ENCODE measurements at places on chromosomes 6 and 20.

DNA sequence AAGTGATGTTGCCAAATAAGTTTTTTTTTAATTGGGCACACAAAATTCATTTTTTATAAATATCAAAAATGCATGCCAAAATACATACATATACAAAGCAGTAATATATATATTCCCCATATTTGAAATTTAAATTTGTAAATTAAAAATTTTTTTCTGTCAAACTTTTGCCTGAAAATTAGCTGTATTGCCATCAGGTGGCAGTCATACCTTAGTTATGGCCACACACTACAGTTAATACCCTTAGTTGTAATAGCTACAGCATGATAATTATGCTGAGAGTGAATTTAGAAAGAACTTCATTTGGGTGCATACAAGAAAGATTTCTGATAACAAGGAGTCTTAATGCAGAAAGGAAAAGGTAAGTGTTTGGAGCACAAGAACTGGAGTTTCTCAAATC lies 46.2 kb upstream of the SDHAF4 start:
- peak; percentile 16 for DNase-seq

- DNase-seq, result peak; percentile 62
Observed at GRCh38 chr20:59988141-59988540, 29.9 kb downstream of the CDH26 start.

DNA sequence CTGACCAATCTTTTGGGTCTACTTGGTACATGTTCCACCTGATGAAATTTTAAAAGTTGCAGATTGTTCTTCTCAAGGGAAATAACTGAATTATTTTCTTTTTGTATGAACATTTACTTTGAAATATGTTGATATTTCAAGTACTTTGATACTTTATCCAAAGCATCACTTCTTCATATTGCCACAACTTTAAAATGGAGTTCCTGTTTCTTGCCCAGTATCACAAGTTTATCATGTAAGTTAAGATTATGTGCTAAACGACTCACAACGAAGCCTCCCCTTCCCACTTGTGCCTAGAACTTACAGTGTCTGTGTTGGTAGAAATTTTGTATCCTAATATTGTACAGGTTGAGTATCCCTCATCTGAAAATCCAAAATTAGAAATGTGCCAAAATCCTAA lies 108.4 kb downstream of the ARID1B start:
- DNase-seq, result no peak

DNA sequence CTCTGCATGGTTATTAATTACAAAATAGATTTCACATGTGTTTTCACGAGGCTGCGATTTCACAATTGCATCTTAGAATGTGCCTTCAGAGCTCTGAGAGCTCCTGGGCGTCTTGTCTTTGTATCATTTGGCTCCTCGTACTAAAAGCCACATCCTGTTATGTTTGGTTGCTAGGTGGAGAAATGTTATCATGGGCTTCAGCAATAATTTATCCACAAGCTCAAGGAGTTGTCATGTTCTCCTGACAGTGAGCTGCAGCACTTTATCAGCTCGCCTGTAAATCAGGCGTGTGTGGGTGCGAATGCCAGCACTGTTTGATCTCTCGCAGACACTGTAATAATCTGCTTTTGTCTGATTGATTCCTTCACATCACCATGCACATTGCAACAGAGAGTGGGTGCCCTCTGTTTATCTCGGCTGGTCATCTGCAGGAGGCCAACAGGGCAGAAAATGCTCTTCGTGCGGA lies 218.6 kb upstream of the ZFP64 start:
- DNase-seq, result peak; percentile 58

GRCh38 chr6:167980911-167981580 lies 16.4 kb upstream of the KIF25 start:
- no peak for DNase-seq

DNA sequence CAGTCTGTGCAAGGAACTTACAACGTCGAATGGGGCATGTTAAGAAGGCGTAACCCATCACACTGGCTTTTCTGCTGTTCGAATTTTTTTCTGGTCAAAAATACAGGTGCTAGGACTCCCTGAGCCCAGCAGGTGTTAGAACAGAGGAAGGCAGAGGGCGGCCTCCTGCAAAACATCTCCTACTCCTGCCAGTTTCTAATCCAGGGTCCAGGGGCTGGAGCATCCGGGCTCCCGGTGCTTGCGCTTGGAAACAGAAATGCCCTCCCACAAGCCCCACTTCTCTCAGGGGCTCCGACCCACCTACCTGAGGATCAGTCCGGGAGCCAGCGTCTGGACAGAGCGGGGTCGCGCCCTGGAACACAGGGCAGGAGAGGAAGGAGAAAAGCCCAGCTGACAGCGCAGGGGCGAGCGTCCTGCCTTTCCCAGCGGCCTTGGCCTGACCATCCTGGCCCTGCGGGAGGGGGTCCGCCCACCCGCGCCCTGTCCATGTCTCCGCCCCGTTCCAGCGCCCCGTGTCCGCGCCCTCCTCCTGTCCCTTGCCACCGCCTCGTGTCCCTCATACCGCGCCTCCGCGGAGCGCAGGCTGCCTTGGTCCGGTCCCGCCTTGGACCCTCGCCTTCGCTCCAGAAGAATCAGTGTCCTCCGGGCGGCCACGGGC lies 14.8 kb upstream of the LPA start:
- DNase-seq, result peak; percentile 27

DNA sequence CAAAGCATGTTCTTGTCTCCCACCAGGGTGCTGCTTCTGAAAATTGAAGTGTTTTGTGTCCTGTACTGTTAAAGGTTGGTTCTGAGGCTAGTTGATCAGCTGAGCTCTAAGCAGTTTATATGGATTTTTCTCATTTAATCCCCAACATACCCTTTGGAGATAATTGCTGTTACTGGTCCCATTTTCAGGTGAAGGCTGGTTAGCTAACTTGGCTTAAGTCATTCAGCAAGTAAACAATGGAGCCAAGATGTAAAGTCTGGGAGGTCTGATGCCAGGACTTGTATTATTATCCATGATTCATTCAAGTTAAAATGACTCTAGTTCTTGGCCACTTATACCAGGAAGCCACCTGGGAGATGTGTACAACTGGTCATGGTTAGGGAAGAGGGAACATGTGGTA lies 42.5 kb upstream of the FERMT1 start:
- DNase-seq, result no peak

Measured in hepatocyte (in vitro differentiated cells).